ENCODE measurements at places on chromosomes 5 and 9.

DNA sequence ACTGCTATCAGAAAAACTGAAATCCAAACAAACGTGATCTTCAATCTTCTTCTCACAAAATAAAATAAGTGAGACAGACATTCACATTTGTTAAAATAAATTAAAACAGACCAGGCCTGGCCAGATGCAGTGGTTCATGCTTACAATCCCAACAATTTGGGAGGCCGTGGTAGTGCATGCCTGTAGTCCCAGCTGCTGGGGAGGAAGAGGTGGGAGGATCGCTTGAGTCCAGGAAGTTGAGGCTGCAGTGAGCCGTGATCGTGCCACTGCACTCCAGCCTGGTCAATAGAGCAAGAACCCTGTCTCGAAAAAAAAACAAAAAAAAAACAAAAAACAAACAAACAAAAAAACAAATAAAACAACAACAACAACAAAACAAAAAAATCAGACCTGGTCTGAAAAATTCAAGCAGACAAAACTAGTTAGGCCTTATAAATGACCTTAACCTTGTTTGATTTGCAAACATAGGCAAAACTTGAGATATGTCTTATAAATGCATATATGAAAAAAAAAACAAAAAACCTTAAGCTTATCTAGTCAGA lies 10.8 kb downstream of the MAPKAP1 start:
- DNase-seq: no peak

- DNase-seq: no peak
Measured at GRCh38 chr9:88567870-88568269, 32.9 kb downstream of the NXNL2 start.

DNA sequence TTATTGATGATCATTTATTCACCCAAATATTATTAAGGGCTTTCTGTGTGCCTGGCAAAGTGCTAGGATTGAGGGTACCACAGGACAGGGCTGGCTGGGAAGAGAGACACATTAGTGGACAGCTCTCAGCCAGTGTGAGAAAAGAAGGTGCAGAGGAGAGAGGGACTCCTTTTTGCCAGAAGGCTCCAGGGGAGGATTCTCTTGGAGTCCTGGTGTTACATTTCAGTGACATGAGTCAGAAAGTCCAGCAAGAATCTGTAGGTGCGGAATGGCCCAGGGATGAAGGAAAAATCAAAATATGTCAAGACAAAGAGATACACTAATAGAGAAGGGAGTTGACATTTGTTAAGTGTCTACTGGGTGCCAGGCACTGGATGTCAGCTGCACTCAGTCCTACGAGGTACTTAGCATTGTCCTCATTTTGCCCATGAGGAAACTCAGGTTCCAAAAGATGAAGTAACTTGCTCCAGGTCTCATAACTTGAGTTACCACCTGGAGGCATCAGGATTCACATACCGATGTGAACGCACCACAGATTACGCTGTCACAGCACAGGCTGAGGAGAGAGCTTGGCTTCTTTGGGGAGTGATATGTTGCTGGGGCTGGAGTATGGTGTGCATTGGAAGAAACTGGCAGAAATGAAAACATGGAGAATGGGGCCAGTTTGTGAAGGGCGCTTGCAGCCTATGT lies 60.5 kb downstream of the RASGRF2 start:
- DNase-seq: no peak

GRCh38 chr9:119137479-119137878 lies 231.8 kb downstream of the BRINP1 start:
- DNase-seq: no peak

DNA sequence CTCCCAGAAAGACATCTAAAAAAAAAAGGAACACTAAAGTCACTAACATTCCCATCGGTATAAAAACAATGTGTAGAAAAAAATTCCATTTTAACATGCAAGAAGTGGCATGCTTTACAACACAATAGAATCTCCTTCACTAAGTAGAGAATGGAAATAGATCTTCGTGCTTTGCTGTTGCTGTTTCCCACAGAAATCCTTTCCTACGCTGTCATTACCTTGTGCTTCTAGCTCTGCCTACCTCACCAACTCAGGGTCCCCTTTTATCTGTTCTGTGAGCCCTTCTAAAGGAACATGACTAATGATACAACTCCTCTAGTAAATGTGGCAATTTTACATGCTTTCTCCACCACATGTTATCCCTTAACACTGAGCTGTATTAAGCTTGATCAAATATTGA lies 202.9 kb downstream of the MCTP1 start:
- DNase-seq: peak; percentile 3

- peak; percentile 63 for DNase-seq
Measured at GRCh38 chr5:13591621-13592020, 352.9 kb downstream of the DNAH5 start.

- DNase-seq: peak; percentile 49
Measured at GRCh38 chr9:4967523-4967922, 17.5 kb upstream of the JAK2 start.

DNA sequence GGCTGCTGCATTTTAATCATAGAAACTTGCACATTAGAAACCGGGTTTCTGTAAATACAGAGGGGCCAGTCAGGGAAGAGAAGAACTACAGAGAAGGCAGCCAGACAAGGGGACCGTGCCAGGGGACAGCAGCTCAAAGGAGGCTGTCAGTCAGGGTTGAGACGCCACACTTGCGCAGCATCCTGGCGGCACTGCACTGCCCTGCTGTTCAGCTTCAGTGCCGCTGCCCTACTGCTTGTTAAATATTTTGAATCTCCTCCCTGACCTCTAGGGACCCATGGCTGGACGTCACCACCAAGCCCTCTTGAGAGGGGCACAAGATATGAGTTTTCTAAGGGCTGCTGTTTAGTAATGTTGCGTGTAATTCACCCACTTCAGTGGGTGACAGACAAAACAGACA lies 43.6 kb upstream of the ZBTB43 start:
- DNase-seq: no peak

GRCh38 chr5:150350524-150351344 lies 6.8 kb upstream of the TCOF1 start:
- peak; percentile 12 for DNase-seq

- no peak for DNase-seq
Measured at GRCh38 chr5:154442801-154443200, 3.0 kb upstream of the SAP30L start.

GRCh38 chr9:93406371-93406770 lies 45.1 kb upstream of the FAM120A start:
- DNase-seq: no peak

DNA sequence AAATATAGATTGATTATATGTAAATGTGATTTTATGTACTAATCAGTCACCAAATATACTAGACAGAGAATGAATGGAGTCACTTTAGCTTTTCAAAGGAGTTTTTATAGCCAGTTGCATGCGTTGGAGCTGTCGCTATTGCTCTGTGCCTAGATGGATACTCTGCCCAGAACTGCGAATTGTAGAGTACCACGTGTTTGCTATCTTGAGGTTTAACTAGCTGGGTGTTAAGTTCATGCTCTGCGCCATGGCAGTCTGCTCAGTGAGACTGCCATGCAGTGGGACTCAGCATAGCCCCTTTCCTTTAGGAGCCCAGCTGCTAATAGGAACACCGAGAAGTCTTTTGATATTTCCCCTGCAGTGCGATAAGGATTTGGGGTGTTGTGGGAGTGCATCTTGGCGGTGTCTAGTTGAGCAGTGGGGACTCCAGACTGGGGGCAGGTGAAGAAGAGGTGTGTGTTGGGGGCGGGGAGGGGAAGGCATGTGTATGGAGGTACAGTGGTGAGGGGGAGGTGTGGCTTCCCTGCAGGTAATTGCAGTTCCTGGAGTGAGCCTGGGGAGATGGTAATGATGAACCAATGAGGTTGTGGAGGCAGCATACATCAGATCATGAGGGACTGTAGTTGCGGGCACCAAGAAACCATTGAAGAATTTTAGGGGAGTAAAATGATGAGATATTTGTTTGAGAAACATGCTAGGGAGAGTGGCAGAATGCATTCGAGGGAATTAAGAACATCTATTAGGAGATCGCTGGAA lies 118.9 kb downstream of the TRIO start:
- no peak for DNase-seq

- no peak for DNase-seq
Measured at GRCh38 chr9:17481565-17481964, 97.3 kb upstream of the SH3GL2 start.

DNA sequence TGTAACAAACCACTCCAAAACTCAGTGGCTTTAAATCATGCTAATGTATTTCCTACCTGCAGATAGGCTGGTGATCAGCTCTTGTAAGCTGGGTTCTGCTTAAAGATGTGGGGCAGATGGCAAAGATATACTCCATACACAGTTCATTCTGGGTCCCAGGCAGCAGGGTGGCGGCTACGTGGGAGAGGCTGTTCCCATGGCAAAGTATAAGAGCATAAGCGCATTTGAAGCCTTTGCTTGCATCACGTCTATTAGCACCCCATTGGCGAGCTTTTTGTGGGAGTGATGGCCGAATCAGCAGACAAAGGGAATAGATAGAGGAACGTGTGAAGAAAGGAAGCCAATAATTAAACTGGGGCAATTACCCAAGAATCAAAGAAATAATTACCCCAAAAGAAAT lies 523.1 kb downstream of the SPATA31D1 start:
- no peak for DNase-seq

DNA sequence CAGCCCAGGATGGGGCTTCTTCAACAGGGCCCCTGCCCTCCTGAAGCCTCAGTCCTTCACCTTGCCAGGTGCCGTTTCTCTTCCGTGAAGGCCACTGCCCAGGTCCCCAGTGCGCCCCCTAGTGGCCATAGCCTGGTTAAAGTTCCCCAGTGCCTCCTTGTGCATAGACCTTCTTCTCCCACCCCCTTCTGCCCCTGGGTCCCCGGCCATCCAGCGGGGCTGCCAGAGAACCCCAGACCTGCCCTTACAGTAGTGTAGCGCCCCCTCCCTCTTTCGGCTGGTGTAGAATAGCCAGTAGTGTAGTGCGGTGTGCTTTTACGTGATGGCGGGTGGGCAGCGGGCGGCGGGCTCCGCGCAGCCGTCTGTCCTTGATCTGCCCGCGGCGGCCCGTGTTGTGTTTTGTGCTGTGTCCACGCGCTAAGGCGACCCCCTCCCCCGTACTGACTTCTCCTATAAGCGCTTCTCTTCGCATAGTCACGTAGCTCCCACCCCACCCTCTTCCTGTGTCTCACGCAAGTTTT lies 23.6 kb downstream of the PCDHGC5 start:
- no peak for DNase-seq
